Kidney (tissue), 22 donors: ENCODE measurements at places on chromosomes 3 and 15. TPM values are rescaled to one million over a fixed set of nuclear protein-coding genes. Genes with fewer than 3 reads are reported as not detected.

DNA sequence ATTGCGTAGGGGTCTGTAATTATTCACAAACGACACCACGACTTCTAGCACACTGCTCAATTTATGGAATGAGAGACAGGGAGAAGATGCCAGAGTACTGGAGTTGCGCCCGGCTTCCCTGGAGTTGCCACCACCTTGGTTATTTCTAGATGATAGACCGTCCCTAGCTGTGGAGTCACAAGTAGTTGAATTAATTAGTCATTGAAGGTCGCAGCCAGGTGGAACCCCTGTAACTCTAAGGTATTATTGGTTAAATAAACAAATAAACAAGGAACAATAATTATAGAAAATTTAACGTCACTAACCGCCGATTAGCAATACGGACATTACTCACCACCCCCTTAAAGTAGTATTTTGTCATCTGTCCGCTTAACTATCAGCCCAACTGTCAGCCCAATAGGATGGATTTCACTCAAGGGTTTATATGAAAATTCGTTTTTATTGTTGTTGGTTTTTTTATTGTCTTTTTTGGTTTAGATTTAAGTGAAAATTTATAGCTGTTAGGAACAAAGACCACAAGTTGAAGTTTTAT lies 911 bp upstream of the AZI2 start:
- peak overlapping the region; percentile 85 for H3K4me3 ChIP-seq
- H3K4me1 ChIP-seq: peaks cover 2% of the 10 kb centered on the region
- H3K36me3 ChIP-seq: no peaks in the 10 kb centered on the region
- no peak for DNase-seq
- H3K27me3 ChIP-seq: no peaks in the 10 kb centered on the region
- peak overlapping the region; percentile 99 for H3K27ac ChIP-seq

Gene CHRM5
- 0.06 TPM for total RNA-seq

DNA sequence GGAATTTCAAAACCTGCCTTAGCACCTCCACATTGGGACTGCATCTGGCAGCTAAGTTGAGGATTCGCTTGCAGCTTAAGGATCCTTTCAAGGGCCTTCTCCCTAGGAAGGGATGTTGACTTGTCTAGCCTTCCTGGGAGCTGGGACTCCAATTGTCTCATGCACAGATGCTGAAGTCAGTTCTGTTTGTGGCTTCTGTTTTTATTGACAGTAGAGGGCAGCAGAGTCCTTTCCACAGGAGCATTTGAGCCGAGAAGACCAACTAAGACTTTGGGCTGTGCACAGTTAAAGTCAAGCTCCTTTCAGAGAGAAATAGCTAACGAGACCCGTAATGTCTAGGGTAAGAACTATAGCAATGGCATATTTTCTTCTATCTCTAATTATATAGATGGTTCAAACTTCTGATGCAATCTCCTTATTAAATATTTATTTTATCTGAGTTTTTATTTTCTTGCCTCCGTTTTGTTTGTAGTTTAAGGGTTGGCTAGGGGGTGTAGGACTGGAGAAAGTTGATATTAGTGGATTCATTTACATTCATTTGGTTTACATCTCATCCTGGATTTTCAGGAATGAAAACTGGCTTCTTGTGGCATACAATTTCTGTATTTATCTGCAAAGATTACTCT lies 59.7 kb upstream of the KBTBD8 start:
- H3K4me1 ChIP-seq: no peaks in the 10 kb centered on the region
- H3K27me3 ChIP-seq: no peaks in the 10 kb centered on the region
- peak; percentile 87 for DNase-seq
- H3K27ac ChIP-seq: no peak overlapping the region

GRCh38 chr15:32636410-32636809 lies 5.1 kb upstream of the SCG5 start:
- H3K4me3 ChIP-seq: no peak overlapping the region
- DNase-seq: no peak
- no peak overlapping the region for H3K27ac ChIP-seq
- H3K27me3 ChIP-seq: no peaks in the 10 kb centered on the region
- H3K36me3 ChIP-seq: no peaks in the 10 kb centered on the region
- no peaks in the 10 kb centered on the region for H3K4me1 ChIP-seq

DNA sequence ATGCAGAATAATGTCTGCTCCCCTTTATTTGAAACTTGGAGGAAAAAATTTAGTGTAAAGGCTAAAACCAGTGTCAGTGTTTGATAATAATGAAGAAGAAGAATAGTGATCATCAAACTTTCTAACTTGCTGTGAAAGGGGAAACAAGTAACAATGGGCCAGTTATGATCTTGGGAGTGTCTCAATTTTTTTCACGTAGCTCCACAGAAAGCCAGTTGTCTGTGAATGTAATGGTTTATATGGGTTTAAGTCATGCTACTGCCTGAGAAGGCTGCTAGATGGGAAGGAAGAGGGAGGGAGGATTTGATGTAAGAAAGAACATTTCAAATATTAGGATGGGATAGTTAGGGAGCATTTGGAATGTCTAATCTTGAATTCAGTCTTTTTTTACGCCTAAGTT lies 21.1 kb upstream of the SSR3 start:
- no peaks in the 10 kb centered on the region for H3K36me3 ChIP-seq
- H3K4me3 ChIP-seq: no peak overlapping the region
- no peaks in the 10 kb centered on the region for H3K27me3 ChIP-seq
- no peak overlapping the region for H3K27ac ChIP-seq

GRCh38 chr3:106135451-106136160 lies 266.8 kb upstream of the CBLB start:
- peaks cover 2% of the 10 kb centered on the region for H3K4me1 ChIP-seq
- H3K27me3 ChIP-seq: no peaks in the 10 kb centered on the region
- H3K36me3 ChIP-seq: no peaks in the 10 kb centered on the region
- no peak overlapping the region for H3K4me3 ChIP-seq
- H3K27ac ChIP-seq: no peak overlapping the region

GRCh38 chr15:58957101-58957973 lies 23.9 kb upstream of the SLTM start:
- H3K27ac ChIP-seq: no peak overlapping the region
- no peaks in the 10 kb centered on the region for H3K36me3 ChIP-seq
- no peaks in the 10 kb centered on the region for H3K4me1 ChIP-seq
- DNase-seq: no peak
- no peak overlapping the region for H3K4me3 ChIP-seq

Gene RETNLB
- total RNA-seq: not detected

Gene IQCH
- total RNA-seq: 7.7 TPM

GRCh38 chr15:25741256-25741580 lies 121.9 kb downstream of the ATP10A start:
- H3K27me3 ChIP-seq: no peaks in the 10 kb centered on the region
- H3K27ac ChIP-seq: no peak overlapping the region
- H3K36me3 ChIP-seq: no peaks in the 10 kb centered on the region
- no peak overlapping the region for H3K4me3 ChIP-seq
- DNase-seq: no peak

DNA sequence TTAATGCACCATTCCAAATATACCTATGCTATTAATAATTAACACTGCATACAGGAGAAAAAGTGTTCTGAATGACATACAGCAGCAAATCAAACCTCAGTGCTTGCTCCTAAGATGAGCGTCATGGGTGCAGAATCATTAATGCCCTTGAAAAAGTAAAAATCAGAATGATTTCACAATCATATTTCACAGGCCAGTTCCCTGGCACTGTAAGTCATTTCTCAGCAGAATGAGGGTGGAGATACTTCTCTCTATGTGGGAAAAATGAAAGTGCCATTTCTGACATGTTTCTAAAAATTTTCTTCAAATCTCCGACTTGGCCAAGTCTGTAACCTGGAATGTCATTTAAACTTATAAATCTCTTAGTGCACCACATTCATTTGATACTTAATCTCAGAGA lies 549.8 kb upstream of the AGTR1 start:
- H3K27ac ChIP-seq: no peak overlapping the region
- H3K4me3 ChIP-seq: no peak overlapping the region
- H3K36me3 ChIP-seq: no peaks in the 10 kb centered on the region
- H3K4me1 ChIP-seq: no peaks in the 10 kb centered on the region
- no peak for DNase-seq
- H3K27me3 ChIP-seq: no peaks in the 10 kb centered on the region

Gene GALNT15
- 39.9 TPM for total RNA-seq

Gene TMEM44
- 15.7 TPM for total RNA-seq
